ENCODE measurements at places on chromosomes 1 and 21.

GRCh38 chr1:241225741-241226140 lies 131.3 kb downstream of the RGS7 start:
- no peak for DNase-seq

DNA sequence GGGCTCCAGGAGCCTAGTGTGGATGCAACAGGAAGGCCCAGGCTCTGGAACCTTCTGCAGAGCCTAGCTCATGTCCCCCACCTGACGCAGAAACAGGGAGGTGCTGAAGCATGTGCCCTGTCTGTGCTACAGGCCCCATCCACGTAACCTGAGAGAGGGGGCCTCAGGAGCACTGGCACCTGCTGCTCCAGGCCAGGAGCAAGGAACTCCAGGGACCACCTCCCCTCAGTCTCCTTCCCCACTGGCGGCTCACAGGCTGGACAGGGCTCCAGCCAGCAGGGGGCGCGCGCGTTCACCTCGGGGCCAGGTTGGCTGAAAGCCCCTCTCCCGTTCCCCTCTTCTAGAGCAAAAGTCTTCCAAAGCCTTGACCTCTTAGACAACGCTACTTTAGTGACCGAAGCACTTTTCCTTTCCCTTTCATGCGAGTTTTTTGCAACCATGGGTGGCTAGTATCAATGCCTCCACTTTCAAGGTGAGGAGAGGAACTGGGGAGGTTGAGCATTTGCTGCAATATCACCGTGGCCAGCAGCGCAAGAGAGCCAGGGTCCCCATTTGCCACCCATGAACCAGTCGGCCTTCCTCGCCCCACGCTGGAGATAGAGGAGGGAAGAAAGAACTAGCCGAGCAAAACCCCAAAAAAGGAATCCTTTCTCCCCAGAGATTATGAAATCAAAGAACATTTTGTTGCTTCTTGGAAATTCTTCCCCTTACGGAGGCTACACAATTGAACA lies 52.4 kb upstream of the GPR157 start:
- no peak for DNase-seq

DNA sequence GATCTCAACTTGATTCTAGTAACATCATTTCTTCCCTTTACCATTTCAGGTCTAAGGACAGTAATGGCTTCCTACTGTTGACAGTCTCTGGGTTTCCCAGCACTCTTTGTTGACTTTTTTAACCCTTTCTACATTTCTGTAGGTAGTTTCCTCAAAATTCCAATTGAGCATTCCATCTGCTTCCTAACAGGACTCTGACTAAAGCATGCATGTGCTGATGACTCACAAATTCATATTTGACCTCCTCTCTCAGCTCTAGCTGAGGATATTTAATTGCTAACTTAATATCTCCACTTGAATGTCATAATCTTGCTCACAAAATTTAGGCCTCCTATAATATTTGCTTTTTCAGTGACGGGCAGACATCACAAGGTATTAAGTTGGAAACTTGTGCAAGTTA lies 93.3 kb upstream of the ZNHIT6 start:
- no peak for DNase-seq

DNA sequence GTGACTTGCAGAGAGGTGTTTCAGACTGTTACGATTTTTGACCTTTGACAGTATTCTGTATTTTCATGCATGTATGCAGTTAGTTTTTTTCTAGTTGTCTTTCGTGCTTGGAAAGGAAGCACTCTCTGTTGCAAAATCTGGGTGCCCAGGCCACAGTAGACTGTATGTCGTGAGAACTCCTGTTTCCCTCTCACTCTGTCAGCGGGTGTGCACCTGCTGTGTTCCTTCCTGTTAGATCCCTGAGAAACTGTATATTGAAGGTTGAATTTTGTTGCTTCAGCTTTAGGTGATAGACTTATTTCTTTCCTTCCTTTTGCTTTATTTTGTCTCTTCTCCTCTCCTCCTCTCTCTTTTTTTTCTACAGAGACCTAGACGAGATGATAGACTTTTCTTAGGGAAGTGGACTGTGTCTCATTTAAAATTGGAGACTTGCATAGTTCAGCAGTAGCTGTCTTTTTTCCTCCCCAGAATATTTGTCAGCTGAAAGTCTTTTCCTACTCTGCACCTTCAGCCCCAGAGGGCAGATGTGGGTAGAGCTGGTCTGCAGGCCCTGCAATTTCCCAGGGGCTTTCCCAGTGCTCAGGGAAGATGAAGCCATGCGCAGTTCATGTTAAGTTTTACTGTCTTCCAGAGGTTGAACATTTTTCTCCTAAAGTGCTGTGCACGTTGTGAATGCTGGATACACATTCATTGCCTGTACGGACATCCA lies 1.4 kb downstream of the TRAPPC10 start:
- no peak for DNase-seq

GRCh38 chr1:46399307-46399706 lies 5.2 kb downstream of the FAAH start:
- no peak for DNase-seq
